Germinal center (tissue), 1 donor: ENCODE measurements at places on chromosomes 6 and 20.

GRCh38 chr20:49344975-49345374 is 67.1 kb upstream of the ZNFX1 start:
- no peak for DNase-seq

DNA sequence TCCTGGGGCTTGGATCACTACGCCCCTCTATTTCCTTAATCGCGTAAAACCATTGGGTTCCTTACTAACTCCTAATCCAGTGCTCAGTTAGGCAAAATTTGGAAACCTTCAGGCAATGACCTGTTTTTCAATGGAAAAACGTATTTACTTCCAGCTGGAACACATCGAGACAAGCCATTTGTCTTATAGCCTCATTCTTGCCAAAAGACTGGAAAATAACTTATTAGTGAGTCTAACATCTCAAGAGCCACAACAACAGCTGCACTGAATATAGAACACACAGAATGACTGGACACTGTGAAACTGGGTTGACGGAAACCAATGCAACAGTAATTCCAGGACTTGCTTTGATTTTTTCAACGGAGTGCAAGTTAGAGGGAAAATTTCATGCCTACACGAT is 125.2 kb upstream of the MAP3K7 start:
- DNase-seq = no peak

GRCh38 chr6:15299430-15300131 is 53.7 kb downstream of the JARID2 start:
- DNase-seq = peak; percentile 67

DNA sequence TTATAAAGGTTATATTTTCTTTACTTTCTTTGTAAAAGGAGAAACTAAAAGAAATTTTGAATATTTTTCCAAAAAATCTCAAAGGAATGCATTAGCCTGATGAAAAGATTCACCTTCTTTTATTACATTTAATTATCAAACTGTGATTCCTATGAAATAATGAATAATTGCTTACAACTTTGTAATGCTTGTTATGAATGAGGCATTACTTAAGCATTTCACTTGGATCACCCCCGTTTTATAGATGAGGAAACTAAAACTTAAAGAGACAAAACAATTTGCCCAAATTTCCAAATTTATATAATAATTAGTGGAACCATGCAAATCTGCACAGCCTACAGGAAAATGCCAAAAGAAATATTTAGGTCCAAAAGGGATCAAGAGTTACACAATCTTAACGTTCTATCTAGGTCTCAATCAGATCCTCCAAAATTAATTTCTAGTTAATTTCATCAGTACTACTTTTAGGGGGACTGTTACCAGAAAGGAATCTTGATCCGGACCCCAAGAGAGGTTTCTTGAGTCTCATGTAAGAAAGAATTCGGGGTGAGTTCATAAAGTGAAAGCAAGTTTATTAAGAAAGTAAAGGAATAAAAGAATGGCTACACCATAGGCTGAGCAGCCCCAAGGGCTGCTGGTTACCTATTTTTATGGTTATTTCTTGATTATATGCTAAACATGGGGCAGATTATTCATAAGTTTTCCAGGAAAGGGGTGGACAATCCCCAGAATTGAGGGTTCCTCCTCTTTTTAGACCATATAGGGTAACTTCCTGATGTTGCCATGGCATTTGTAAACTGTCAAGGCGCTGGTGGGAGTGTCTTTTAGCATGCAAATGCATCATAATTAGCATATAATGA is 288.0 kb downstream of the ADGB start:
- no peak for DNase-seq

DNA sequence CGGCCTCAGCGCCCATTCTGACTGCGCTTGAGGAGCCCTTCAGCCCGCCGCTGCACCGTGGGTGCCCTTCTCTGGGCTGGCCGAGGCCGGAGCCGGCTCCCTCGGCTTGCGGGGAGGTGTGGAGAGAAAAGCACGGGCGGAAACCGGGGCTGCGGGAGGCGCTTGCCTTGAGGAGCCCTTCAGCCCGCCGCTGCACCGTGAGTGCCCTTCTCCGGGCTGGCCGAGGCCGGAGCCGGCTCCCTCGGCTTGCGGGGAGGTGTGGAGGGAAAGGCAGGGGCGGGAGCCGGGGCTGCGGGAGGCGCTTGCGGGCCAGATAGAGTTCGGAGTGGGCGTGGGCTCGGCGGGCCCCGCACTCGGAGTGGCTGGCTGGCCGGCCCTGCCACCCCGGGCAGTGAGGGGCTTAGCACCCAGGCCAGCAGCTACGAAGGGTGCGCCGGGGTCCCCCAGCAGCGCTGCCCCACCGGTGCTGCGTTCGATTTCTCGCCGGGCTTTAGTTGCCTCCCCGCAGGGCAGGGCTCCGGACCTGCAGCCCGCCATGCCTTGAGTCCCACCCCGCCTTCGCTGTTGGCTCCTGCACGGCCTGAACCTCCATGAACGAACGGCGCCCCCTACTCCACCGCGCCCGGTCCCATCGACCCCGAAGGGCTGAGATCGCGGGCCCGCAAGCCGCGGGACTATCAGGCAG is 45.7 kb upstream of the MCUR1 start:
- no peak for DNase-seq

DNA sequence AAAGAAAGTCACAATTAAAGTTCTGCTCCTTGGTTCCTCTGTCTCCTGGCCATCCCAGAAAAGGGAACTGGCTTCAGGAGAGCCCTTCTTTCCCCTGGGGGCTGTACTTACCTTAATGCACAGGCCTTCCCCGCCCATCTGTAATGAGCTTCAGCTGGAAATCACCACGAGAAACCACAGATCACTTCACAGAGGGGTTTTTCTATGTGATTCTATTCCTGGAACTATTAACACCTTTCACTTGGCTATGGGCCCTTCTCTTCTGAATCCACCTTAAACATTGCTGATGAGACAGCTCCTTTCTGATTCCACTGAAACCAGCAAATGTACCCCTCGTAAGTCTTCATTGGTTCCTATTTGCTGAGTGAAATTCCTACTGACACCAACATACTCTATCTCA is 80.7 kb downstream of the FOXF2 start:
- no peak for DNase-seq

- DNase-seq = no peak
These were observed 60.1 kb upstream of the PLEKHG1 start for GRCh38 chr6:150539568-150539967.

- no peak for DNase-seq
These were observed 235.1 kb downstream of the CLIC5 start for GRCh38 chr6:45780523-45780922.

GRCh38 chr20:33267701-33268100 is 15.3 kb upstream of the BPIFB1 start:
- no peak for DNase-seq

DNA sequence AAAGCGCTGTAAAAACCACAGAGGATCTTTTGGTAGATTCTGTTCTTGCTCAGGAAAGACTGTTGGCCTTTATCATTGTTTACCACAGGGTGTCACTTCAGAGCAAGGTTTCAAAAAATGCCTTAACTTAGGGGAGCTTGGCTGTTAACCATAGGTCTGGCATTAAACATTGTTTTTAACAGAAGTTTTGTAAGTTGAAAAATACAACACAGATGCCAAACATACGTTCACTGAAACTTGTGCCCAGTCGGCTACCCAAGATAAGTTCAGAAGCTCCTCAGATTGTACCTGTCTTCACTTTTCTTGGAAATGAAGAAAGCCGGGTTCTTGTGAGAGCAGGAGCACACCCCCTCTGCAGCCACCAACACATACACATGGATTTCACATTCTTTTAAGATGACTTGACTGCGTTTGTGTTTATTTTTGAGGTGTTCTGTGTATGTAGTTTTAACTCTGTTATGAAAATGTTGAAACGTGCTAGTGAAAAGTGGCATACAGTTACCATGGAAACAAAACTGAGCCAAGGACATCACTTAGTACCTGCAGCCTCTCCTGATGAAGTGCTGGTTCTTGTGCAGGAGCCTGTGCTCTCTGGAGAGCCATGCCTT is 64.9 kb downstream of the SYCP2L start:
- DNase-seq = peak; percentile 14

GRCh38 chr6:108195209-108195608 is 29.4 kb downstream of the NR2E1 start:
- no peak for DNase-seq

GRCh38 chr6:138931660-138932059 is 56.4 kb downstream of the REPS1 start:
- no peak for DNase-seq

- DNase-seq = no peak
These were observed 115.2 kb upstream of the RNF24 start for GRCh38 chr20:4130404-4131189.

DNA sequence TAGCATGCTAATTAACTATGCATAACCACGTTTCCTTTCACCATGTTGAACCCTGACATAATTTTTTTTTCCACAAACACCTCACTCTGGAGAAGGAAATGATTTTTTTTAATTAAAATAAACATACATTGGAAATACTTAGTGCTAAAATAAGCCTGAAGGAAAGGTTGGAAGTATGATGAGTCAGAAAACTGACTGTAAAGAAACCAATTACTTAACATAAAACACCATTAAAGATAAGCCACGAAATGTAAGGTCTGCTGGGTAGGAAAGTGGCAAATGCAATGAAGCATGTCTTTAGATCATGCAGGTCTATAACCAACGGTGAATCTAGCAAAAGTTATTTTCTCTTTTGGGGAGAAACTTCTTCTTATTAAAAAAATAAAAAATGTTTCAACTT is 47.5 kb downstream of the OPRM1 start:
- DNase-seq = no peak

DNA sequence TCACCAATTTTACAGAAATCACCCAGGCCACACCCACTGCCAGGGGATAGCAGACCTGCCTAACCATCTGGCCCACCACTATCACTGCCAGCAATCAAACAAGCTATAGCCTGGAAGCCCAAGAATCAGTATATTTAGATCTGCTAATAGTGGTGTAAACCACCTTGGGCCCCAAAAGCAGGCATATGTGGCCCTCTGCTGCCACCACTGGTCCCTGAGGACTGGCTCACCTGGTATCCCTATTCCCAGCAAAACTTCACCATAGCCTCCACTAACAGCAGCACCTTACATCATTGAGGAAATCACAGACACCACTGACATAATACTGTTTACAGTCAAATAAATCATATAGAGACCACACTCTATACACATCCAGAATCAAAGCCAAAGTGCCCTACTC is 880.4 kb upstream of the MAN1A1 start:
- no peak for DNase-seq

GRCh38 chr6:134420614-134421181 is 102.8 kb upstream of the SGK1 start:
- no peak for DNase-seq

GRCh38 chr6:168148231-168148849 is 69.3 kb upstream of the FRMD1 start:
- DNase-seq = no peak
